ENCODE measurements at places on chromosomes 1 and 21. TPM values are rescaled to one million over a fixed set of nuclear protein-coding genes. Genes with fewer than 3 reads are reported as not detected.

Gene OR2AK2
- total RNA-seq = not detected

DNA sequence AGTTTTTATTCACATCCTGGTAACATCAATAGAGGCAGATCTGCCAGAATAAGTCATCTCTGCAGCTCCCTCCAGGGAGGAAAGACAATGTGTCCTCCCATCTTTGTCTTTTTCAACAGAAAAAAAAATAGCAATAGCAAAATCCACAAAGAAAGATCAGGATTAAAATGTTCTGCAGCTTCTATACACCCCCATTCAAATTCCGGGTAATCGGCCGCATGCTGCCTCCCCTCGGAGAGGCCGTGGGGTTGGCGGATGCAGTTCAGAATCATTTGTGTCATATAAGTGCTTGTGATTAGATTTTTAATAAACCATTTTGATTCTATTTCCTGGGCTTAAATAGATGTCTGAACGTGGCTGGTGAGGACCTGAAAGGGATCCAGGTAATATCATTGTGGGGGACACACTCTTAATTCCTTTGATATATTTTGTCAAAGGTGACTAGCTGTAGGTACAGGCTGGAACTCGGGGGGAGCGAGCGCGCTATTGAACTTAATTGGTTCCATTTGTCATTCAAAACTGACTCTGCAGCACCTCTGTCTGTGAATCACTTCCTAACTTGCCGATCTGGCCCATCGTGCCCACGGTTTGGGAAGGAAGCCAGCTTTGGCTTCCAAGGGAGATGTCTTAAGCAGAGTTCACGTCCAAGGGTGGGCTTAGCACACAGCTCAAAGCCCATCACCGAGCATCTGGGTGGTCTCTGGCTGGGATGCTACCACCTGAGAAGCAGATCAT lies 85.6 kb upstream of the ARHGEF16 start:
- no peak overlapping the region for H3K4me3 ChIP-seq
- peaks cover 46% of the 10 kb centered on the region for H3K4me1 ChIP-seq
- DNase-seq = no peak
- H3K27ac ChIP-seq = peak overlapping the region; percentile 79

GRCh38 chr1:226671277-226671676 lies 67.8 kb downstream of the ITPKB start:
- DNase-seq = no peak
- H3K4me3 ChIP-seq = no peak overlapping the region
- H3K4me1 ChIP-seq = no peaks in the 10 kb centered on the region
- H3K36me3 ChIP-seq = no peaks in the 10 kb centered on the region
- H3K27ac ChIP-seq = no peak overlapping the region

- no peak overlapping the region for H3K27ac ChIP-seq
- DNase-seq = no peak
- peaks cover 17% of the 10 kb centered on the region for H3K4me1 ChIP-seq
- H3K27me3 ChIP-seq = no peaks in the 10 kb centered on the region
Measured at GRCh38 chr1:111758373-111758772, 2.7 kb downstream of the DDX20 start.

- H3K4me1 ChIP-seq = peaks cover 24% of the 10 kb centered on the region
- no peak for DNase-seq
- H3K36me3 ChIP-seq = no peaks in the 10 kb centered on the region
- H3K27ac ChIP-seq = no peak overlapping the region
Measured at GRCh38 chr21:15027056-15027455, 37.7 kb downstream of the NRIP1 start.

- no peak for DNase-seq
- no peaks in the 10 kb centered on the region for H3K27me3 ChIP-seq
- H3K4me1 ChIP-seq = no peaks in the 10 kb centered on the region
- no peak overlapping the region for H3K27ac ChIP-seq
- H3K4me3 ChIP-seq = no peak overlapping the region
Measured at GRCh38 chr21:42683371-42684108, 30.1 kb downstream of the PDE9A start.
